T follicular helper cell (primary cell): ENCODE measurements at places on chromosomes 3 and 15.

GRCh38 chr15:20340931-20341661 is 200.5 kb downstream of the GOLGA6L6 start:
- no peak for DNase-seq

GRCh38 chr3:170690661-170690981 is 104.7 kb upstream of the SLC7A14 start:
- DNase-seq: no peak

DNA sequence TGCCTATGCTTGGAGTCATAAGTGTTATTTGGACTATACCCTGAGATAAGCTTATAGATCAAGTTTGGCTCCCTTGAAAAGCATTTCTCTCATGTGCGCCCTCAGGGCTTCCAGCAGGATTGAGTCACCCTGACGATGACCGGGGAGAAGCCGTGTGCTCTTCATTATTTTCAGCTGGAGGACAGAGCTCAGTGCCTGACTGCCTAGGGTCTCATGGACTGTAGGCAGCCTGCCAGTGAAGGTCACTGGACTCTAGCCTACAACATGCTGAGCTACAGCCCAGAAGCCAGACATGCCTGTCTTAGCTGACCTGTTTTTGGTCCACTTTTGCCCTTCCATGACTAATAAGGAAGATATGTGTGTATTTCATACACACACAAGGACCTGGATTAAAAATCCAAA is 31.6 kb upstream of the NUDT16 start:
- no peak for DNase-seq

DNA sequence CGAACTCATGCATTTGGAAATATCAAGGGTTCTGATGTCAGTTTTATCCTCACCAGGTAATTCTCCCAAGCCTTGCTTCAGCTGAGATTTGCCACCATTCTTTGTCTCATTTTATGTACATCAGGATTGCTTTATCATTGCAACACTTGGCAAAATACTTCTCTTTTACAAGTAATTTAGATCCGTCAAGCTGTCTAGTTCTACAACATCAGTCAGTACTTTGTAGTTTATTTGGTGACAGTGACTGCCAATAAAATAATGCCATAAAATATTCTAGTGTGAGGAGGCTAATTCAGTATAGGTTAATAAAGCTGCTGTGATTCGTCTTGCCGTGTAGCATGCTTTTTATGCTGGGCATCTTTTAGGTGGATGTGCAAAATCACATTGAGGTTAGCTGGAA is 565.3 kb upstream of the SGO1 start:
- no peak for DNase-seq

DNA sequence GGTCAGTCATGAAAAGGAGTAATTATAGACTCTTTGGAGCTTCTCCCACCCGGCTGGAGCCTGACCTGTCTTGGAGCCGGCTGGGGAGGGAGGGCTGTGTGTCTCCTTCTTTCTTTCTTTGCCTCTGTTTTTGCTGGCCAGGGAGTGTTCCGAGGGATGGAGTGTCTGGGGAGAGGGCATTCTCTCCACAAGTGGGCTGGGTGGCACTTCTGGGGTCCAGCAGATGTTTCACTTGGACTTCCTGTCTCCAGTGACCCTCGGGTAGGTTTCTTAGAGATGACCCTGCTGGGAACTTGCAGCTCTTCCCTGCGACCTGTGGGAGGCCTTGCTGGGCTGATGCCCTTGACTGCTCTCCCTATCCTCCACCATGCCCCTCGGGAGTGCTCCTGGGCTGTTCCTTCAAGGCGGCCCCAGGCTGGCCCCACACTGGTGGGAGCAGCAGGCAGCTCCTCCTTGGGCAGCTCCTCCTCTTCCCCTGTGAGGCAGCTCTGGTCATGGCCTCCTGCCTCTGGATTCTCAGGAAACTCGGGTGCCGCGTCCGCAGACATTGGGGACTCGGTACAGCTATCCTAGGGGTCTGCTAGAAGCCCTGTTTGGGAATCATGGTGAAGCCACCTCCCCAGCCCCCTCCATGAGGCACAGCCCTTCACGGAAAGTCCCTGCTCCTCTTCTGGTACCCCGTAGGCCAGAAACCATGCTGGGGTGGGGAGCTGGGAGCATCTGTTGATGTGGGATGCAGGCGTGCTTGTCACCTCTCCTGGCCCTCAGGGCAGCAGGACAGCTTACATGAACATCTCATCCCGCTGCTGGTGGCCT is 44.9 kb downstream of the APBA2 start:
- DNase-seq: no peak

- no peak for DNase-seq
Measured at GRCh38 chr3:45865563-45865962, 20.8 kb upstream of the CCR9 start.
